KBM-7 (cell line): ENCODE measurements at places on chromosomes 1 and 21.
A peak's percentile ranks its signal among the peaks of the same experiment; 100 is the strongest.

GRCh38 chr21:45326891-45327440 lies 39.3 kb upstream of the POFUT2 start:
- no peak for DNase-seq

DNA sequence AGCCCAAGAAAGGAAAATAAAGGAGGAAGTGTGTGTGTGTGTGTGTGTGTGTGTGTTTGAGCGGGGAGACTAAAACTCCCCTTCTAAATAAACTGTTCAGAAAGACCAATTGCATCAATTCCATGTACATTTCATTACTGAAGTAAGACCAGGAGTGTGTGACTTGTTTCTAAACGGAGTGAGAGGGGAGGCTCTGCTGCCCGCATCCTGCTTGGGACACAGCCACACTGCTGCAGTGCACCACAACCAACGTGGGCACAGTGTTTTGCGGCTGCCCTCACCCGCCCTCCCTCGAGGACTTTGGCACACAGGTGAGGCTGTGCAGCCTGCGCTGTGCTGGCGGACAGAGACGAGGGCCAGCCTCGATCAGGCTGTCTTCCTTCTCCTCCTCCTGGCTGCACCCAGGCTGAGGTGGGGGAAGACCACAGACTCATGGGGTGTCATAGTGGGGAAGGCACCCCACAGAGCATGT lies 31.0 kb upstream of the H6PD start:
- peak; percentile 24 for DNase-seq

DNA sequence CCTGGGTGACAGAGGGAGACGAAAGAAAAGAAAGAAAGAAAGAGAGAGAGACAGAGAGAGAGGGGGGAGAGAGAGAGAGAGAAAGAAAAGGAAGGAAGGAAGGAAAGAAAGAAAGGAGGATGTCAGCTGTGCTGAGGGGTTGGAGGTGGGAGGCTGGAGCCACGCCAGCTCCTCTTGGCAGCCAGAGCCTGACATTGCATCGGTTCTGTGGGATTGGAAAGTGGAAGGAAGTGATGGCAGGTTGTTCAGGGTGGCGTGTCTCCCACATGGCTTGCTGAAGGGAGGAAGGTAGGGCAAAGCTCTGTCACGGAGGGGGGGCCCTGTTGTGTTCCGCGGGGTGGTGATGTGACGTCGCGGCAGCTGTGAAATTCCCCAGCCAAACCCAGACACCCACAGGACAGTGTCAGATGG lies 30.7 kb downstream of the EIF2D start:
- DNase-seq: peak; percentile 76

DNA sequence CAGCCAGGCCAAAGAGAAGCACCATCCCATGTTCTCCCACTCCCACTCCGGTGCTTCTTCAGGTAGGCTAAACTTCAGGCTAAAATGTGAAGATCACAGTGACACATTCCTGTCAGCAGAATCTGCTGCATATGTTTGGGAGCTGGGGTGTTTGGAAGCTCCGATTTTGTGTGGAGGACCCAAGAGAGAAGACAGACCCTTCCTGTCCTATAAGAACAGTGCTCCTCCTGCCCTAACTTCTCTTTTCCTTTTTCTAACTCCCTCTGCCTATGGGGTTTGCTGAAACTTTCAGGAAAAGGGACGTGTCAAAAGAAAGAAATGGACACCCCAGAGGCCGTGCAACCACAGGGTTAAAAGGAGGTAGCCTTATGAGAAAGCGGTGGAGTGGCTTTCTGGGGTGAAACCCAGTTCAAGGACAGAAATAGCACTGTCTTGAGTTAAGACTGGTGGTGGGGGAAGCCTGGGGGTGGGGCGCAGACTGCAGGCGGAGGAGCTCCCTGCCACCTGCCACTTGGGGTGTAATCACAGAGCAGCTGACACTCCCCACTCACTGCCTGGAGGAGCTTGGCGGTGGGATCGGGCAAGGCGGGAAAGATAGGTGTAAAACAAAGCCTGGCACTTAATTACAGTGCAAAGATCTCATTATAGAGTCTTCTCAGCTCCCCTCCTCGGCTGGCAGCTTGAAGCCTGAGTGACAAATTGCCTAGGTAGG lies 645 bp upstream of the TLR5 start:
- DNase-seq: peak; percentile 34

DNA sequence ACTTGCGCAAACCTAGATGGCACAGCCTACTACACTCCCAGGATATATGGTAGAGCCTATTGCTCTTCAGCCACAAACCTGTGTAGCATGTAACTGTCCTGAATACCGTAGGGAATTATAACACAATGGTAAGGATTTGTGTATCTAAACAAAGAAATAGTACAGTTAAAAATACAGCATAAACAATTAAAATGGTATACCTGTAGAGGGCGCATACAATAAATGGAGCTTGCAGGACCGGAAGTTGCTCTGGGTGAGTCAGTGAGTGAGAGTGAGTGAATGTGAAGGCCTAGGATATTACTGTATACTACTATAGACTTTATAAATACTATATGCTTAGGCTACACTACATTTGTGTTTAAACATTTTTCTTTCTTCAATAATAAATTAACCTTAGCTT lies 99.3 kb downstream of the PLD5 start:
- DNase-seq: peak; percentile 27

DNA sequence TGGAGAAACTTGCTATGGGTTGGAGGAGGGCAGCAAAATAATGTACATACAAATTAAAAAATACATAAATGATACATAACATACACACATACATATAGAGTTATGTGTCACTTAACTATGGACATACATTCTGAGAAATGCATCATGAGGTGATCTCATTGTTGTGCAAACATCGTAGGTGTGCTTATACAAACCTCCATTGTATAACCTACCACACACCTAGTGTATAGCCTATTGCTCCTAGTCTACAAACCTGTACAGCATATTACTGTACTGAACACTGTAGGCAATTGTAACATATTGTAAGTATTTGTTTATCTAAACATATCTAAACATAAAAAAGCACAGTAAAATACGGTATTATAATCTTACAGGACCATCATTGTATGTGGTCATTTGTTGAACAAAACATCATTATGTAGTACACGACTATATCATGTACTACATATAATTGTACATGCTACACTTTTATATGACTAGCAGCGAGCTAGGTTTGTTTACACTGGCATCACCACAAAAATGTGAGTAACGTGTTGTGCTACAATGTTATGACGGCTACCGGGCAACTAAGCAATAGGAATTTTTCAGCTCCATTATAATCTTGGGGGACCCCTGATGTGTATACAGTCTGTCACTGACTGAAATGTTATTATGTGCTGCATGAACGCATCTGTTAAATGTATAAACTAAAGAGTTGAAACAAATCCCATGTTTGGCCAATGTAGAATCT lies 35.5 kb downstream of the ITGB3BP start:
- DNase-seq: no peak
